ENCODE measurements at places on chromosomes 12 and 14.

DNA sequence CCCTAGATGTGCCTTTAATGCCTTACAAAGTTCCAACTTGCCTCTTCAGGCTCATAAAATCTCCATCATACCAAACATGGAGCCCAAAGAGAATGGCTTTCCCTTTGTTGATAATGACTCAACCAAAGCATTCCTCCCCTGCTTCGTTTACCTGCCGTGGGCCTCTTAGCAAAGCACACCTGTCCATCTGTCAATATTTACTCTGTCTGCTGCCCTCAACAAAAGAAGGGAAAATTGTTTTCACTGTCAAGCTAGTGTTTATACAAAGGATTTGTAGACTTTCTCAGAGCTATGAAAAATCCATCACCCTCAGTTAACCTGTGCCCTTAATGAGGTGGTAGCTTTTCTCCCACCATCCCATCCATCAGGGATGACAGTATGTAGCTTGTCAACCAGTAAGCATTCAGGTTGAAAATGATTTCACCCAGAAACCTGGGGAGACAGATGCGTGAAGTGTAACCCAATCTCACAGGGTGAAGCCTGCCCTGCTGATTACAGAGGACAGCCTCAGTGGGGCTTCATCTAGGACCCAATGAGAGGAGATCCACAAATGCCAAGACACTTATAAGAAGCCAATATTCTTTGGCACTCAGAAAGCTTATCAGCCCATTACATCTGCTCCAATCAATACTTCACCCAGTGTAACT, 278.1 kb downstream of the NUAK1 start:
- no peak for DNase-seq

GRCh38 chr14:64766430-64767151, 62.4 kb downstream of the PLEKHG3 start:
- DNase-seq: no peak

DNA sequence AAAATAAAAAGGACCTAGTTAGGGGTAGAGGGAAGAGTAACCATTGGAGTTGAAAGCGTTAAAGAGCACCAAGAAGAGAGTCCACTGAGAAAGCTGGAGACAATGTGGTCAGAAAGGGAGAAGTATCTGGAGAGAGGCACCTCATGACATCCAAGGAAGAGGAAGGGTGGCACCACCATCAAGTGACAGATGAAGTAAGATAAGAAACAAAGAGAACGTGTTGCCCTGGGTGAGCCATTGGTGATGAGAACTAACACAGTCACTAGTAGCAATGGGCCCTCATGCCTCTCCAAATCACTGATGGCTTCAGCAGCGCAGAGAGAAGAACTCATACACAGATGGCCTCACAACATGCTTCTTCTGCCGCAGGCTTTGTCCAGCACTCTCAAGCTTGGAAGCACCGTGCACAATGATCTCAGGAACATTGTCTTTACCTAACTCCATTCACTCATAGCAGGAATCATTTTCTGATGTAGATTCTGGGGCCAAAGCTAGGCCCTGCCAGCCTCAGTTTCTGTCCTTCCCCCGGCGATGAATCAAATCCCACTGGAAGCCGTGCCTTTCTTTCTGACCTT, 252.9 kb downstream of the DPF3 start:
- no peak for DNase-seq

DNA sequence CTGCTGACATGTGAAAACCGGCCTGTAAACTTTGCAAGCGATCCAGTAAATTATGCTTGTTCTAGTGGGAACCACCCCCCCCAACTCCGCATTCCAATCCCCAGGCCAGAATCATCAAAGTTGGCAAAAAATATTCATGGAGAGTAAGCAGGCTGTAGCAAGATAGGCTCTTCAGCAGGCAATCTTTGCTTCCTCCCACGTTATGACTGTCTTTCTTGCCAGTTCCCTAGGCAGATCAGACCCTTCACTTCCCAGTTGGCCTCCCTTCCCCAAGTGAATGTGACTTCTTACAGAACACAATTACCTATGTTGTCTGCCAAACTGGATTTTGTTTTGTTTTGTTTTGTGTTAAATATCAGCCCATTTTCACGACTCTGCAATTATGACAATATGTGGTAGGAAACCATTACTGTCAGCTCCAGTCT, 1.2 kb upstream of the PTGER2 start:
- no peak for DNase-seq

GRCh38 chr14:100880271-100881101, 23.0 kb downstream of the RTL1 start:
- no peak for DNase-seq

- peak; percentile 50 for DNase-seq
These were observed 86.6 kb downstream of the KDM2B start for GRCh38 chr12:121494093-121494787.

Measured in stimulated activated CD4-positive, alpha-beta T cell treated with anti-CD3 and anti-CD28 coated beads, Interleukin-1b, Interleukin-23, amount 100 ng/mL, for 48 hours (primary cell).